Stimulated activated CD8-positive, alpha-beta memory T cell treated with anti-CD3 and anti-CD28 coated beads, Interleukin-4, amount 100 ng/mL, for 48 hours (primary cell): ENCODE measurements at places on chromosomes 12 and 14.

DNA sequence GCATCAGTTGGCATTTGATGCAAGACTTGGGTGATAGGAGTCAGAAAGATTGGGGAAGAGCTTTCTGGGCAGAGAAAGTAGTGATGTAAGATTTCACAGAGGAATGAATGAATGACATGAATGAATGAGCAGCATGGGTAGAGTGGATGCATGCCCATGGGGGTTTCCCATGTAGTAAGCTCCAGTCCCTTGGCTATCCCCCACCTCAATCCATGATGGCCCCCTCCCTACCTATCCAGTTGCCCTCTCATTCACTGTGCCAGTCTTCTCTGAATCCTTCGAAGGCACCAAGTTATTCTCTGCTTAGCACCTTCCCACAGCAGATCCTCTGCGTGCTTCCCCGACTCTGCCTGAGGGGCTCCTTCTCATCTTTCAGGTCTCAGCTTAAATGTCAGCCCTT lies 32.0 kb downstream of the ERH start:
- no peak for DNase-seq

- no peak for DNase-seq
These were observed 24.5 kb downstream of the PRKAB1 start for GRCh38 chr12:119692410-119692809.

GRCh38 chr12:94326727-94327126 lies 132.9 kb downstream of the CEP83 start:
- DNase-seq = no peak

DNA sequence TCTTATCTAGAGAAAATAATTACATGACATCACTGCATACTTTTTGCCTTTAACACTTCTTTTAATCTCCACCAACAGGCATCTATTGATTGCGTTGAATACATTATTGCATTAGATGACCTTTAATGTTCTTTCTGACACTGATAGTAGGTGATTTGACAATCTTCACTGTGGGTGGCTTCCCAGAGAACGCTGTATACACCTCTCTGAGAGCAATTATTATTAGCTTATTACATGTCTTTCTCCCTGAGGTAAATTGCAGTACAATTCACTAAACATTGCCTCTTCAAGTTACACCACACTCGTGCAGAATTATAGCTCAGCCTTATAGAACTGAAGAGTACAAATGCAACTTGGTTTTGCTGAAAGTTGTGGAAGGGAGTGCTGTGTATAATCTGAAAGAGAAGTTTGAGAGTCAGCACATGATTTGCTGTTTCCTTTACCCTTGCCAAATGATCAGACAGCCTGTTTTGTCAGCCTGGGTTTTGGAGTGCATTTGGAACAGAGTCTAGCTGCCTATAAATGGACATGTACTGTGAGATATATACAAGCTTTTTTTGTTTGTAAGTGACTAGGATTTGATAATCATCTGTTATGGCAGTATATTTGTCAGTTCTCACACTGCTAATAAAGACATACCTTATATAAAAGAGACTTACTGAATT lies 369.2 kb downstream of the CCER1 start:
- no peak for DNase-seq

DNA sequence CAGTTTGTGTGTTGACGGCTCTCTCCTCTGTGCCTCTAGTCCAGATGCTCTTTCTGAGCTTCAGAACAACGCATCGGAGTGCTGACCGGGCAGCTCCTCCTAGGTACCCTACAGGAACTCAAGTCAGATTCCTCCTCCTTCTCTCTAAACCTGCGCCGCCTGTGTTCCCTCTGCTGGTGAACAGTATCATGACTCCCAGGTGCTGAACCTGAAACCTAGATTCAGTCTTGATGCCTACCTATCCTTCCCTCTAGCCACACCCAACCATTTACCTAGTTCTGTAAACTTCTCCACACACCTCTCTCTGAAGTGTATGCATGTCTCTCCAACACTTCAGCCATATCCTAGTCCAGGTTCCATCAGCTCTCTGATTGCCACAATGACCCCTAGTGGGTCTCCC lies 112.7 kb downstream of the EFCAB11 start:
- no peak for DNase-seq

GRCh38 chr12:88628856-88629509 lies 48.7 kb upstream of the KITLG start:
- DNase-seq = no peak
